ENCODE measurements at places on chromosomes 3 and 15.

- DNase-seq, result no peak
These were observed 17.8 kb upstream of the ABHD2 start for GRCh38 chr15:89070197-89071124.

DNA sequence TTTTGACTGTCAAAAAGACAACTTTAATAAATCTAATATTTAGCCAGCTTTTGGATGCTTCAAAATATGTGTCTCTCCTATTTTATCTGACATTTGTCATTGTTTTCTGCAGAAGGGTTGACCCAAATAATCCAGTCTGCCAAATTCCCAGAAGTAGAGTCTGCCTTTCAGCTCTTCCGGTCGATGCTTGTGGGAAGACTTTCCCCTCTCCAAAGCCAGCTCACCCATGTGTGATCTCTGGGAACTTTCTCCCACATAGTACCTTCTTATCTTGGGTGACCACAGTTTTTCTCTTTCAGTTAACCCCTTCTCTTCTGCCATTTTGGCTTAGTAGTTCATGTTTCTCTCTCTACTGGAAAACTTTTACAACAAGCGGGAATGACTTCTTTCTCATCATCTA, 94.1 kb downstream of the ASB7 start:
- DNase-seq, result no peak

GRCh38 chr3:28756056-28756455, 407.4 kb upstream of the AZI2 start:
- DNase-seq, result no peak

DNA sequence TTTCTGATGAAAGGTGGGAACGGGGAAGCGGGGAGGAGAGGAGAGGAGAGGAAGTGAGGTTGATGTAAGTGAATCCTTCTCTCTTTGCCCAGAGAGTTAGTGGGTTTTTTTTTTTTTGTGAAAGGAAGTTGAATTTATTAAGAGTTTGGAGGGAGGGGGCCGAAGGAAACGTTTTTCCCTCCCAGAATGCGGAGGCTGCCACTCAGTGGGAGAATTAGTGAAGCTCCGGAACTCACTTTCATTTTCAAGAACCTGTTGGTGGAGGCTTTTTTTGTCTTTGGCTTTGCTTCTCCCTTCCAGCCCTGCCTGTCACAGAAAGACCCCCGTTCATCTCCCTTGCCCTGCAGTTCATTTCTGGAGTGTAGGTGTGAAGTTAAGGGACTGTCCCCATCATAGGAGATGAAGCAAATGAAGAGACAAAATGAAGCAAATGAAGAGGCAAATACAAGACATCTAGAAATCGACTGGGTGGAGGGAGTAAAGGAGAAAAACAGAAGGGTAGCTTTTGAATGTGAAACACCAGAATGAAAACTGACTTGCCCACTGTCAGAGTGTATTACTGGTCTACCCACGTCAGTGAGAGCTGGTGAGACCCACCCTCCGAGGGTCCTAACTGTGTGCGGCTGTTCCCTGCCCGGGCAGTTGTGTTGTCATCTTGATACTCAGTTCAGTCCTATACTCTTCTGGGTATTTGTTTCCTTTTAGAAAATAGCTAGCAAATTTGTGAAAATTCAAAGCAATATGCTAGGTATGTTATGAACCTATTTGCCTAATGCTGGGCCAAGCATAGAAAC, 91.5 kb downstream of the ITPR1 start:
- no peak for DNase-seq

DNA sequence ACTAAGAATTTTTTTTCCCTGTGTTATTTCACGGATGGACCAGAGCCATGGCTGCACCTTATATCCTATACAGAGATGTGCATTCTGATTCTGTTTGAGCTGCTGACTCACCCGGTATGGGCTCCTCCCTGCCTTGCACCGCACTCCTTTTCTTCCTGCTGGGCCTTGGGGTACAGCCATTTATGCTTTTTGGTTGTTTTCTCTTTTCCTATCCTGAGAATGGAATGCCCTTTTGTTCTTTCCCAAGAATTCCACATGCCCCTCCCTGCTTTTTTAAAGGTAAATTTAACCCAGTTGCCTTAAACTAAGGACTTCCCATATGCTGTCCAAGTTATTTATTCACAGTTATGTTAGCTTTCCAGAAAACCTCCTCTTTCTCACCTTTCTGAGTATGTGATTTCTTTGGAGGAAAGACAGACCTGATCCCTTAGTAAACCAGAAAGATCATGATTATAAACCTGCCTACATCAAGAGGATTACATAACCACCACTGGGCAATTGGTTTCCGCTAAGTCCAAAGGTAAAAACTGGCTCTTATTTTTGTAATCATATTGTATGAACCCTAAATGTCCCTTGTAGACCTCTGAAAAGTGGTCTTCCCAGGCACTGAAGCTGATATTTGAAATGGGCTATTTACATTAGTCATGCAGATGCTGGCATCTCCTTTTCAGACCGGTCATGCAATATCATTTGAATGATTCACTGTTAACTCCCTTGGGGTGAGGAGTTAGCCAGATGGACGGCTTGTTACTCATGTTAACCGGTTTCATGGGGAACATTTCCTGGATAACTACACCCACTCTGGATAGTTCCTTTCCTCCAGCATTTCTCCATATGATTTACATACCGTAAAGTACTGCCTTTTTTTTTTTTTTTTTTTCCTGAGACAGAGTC, 45.5 kb downstream of the TMOD3 start:
- DNase-seq, result no peak

DNA sequence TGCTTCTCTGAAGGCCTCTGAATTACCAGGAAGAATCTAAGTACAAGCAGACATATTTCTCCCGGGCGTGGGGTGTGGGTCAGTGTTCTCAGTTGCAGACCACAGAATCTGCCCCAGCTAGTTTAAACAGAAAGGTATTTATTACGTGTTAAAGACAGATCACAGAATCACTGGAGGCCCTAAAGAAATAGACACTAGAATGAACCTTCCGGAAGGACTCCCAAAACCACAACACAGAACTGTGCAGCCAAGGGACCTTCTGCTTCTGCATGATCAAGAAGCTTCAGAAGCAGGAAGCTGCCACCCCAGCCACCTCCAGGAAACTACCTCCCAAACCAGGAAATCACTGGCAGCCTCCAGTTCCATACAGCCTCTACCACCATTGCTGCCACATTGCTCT, 32.7 kb upstream of the ZFAND6 start:
- DNase-seq, result no peak

Data from NCI-H510A (cell line).